ENCODE measurements at places on chromosomes 7 and 10. TPM values are rescaled to one million over a fixed set of nuclear protein-coding genes. Genes with fewer than 3 reads are reported as not detected.
A peak's percentile ranks its signal among the peaks of the same experiment; 100 is the strongest.

GRCh38 chr7:2003931-2004812 is 228.6 kb downstream of the MAD1L1 start:
- DNase-seq, result no peak

- no peak for DNase-seq
Measured at GRCh38 chr10:12489806-12490205, 140.5 kb downstream of the CAMK1D start.

- DNase-seq, result no peak
Measured at GRCh38 chr7:28155019-28155660, 25.5 kb downstream of the JAZF1 start.

GRCh38 chr7:28615091-28615490 is 202.8 kb downstream of the CREB5 start:
- DNase-seq, result no peak

- no peak for DNase-seq
Measured at GRCh38 chr7:73850781-73851207, 8.5 kb upstream of the METTL27 start.

DNA sequence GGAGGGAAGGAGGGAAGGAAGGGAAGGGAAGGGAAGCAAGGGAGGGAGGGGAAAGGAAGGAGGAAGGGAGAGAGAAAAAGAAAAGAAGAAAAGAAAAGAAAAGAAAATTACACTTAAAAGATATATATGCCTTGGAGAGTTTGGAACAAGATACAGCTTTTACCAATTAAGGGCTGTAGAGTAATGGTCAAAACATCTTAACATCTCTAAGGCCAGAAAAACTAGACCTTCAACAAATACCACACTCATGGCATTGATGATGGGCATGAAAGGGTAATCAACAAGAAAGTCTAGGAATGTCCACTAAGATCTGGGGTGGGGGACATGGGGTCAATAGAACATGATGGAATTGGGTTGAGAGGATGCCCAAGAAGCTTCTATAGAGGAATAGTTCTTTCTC is 74.5 kb downstream of the CREB3L2 start:
- DNase-seq, result no peak

Gene CRHR2
- 0.81 TPM for total RNA-seq

Gene ANKRD61
- not detected for total RNA-seq

DNA sequence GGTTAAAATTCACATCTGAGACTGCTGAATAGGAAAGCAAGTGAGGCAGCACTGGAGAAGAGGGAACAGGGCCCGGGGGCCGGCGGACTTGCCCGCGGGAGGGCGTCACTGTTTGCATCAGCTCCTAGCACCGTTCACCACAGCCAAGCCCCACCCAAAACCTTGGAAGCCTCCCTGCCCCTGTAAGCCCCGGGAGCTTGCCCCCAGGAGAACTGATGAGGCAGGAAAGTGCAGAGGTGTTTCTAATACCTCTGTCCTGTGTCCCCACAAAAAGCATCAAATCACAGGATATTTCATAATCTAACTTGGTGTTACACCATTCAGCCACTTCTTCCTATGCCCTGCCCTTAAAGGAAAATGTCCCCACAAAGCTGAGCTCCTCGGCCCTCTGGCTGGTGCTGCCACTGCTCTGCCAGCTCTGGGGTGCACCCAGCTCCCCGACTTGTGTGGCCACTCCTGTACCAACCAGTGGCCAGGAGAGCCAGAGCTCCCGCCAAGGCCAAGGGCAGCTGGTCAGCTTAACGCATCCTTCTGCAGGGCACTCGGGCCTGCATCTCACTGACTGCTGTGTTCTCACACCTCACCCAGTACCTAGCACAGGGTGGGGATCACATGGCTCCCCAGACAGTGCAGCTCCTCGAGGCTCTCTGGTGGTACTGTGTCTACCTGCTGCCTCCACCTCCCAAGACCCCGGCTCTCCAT is 47.3 kb upstream of the CNPY1 start:
- no peak for DNase-seq

GRCh38 chr10:47450442-47450841 is 33.5 kb downstream of the ANXA8 start:
- no peak for DNase-seq

- peak; percentile 80 for DNase-seq
Measured at GRCh38 chr7:54839575-54840213, 80.7 kb upstream of the SEC61G start.

DNA sequence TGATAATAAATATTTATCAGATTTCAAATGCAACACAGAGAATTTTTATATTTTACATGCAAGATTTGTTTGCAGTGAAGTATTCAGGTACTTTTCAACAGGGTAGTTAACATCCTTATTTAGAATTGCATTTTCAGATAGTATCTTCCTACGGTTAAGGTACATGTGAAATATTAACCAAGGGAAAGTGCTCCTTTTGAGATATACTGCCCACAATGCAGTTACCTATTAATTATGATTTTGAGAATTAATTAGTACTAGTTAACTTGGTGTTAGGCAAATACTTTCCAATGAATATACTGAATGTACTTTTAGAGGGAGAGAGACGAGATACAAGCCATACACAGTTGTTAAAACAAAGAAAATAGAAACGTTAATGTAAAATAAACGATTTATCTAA is 206.2 kb upstream of the YAE1 start:
- DNase-seq, result no peak

Gene PKD2L1
- not detected for total RNA-seq

Gene SPDYE1
- total RNA-seq, result not detected

Gene NUDT13
- total RNA-seq, result 3.6 TPM

Gene CFAP70
- 1.9 TPM for total RNA-seq

Gene THSD7A
- 3.4 TPM for total RNA-seq

Gene OR13A1
- not detected for total RNA-seq

DNA sequence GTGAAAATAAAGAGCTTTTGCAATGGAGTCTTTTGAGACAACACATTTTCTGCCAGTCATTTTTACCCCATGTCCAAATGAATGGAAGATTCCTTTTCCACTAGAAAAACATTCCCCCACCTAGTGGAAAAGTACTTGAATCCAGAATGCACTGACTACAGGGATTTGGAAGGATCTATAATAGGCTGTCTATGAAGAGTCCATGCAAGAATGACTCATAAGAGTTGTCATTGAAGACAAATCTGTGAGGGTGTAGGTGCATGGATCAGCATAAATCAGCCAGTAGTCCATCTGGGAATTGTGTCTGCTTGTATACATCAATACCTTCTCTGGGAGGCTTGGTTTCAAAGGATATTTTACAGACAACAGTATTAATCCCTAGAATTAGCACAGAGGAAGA is 32.5 kb upstream of the TRUB1 start:
- no peak for DNase-seq

Gene TFR2
- total RNA-seq, result not detected

DNA sequence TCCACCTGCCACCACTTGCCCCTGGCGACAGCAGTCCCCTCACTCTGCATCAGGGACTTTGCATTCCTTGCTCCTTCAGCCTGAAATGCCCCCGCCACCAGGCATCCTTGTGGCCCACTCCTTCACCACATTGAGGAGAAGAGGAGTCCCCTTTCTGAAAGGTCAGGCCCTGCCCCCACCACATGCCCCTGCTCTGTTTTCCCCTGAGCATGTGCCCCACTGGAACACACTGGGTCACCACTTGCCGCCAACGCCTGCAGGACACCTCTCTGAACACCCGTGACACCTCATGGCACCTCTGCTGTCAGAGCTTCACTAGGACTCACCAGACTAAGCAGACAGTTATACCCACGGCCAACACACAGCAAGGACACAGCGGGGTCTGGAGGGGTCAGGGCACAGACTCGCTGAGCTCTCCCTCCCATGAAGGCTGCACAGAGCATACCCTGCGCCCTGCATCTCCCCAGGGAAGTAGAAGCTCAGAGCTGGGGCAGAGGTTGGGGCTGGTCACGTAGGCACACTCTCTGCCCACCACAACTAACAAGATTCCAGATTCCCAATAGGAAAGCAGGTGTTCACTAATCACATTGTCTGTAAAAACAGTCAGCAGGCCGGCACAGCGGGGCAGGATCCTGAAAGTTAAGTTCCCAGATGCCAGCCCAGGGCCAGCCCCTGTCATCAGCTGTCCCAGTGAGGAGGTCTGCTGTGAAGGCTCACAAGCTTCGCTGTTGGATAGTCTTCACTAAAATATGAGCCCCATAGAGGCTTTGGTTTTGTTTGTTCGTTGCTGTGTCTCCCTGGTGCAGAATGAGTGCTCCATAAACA is 5.8 kb upstream of the AOC1 start:
- no peak for DNase-seq

GRCh38 chr7:70263471-70264255 is 665.4 kb downstream of the AUTS2 start:
- DNase-seq, result no peak

Gene MKI67
- total RNA-seq, result 0.28 TPM

DNA sequence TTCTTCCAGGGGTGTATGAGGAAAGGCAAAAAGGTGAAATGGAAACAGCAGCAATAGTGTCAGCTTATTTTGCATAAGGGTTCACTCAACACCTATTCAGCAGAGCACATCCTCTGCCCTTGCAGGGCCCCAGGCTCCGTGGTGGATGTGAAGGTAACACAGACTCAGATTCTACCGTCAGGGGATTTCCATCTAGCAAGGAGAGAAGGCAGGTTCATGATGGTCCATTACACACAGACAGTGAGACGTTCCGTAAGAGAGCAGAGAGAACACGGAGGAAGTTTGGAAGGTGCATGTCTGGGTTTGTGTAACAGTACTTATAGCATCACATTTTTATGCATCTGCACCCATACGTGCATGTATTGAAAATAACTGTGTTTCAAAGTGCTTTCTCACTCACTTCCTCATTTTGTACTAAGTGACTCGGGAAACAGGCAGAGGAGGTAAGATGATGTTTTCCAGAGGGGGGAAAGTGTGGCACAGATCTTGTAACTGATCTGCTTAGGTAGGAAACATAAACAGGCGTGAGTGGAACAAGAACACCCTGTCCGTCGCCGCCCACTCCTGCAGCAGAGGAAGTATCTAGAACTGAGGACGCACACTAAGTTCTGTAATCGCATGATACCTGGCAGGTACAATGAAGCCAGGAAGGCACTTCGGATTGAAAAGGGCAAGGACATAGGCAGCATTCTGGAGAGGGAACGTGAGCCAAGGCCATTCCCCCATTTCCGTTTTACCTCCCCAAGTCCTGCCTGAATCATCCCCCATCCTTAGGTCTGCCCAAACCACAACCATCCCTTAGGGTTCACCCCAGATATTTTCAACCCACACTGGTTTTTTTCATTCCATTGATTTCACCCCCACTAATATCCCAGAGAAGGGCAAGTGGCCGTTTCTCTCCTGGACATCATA is 1.0 kb upstream of the ENO4 start:
- no peak for DNase-seq

GRCh38 chr7:5694912-5695726 is 86.3 kb downstream of the RNF216 start:
- peak; percentile 50 for DNase-seq

Gene PPP1R3C
- total RNA-seq, result 192 TPM

DNA sequence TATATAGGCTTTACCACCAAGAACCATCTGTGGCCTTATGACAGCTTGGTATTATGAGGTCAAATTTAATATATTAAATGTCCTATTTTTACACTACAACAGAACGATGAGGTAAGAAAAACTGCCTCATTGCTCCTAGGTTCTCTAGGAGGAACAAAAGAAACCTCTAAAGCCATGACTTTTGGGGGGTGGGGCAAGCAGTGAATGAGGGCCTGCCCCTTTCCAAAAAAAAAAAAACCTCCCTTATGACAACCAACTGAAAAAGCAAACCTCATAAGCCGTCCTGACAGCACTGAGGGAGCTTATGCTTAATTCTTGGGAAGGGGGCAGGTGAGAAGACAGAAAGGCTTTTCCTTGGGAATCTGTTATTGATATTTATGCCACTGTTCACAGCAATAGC is 116.6 kb downstream of the KMT2E start:
- DNase-seq, result no peak

Gene C10orf90
- total RNA-seq, result not detected

GRCh38 chr7:132090444-132090843 is 485.8 kb downstream of the PLXNA4 start:
- DNase-seq, result no peak

Gene GARIN1A
- 4.8 TPM for total RNA-seq

DNA sequence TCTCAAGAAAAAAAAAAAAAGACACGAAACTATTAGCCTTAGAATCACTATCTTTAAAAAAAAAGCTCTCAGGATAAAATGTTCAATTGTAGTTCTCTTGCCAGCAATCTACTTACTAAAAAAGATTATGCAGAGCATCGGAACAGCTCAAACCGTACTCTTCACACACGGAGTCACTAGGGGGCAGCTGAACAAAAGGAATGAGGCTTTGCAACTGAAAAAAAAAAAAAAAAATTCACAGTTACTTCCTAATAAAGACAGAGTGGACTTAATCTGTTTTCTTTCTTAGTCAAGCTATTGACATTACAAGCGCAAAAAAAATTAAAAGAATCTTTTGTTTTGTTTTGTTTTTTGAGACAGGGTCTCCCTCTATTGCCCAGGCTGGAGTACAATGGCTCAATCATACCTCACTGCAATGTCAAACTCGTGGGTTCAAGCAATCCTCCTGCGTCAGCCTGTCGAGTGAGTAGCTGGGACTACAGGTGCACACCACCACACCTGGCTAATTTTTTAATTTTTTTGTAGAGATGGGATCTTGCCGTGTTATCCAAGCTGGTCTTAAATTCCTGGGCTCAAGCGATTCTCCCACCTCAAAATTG is 11.5 kb downstream of the PMS2 start:
- no peak for DNase-seq

GRCh38 chr7:101575168-101575567 is 53.9 kb downstream of the MYL10 start:
- no peak for DNase-seq

- DNase-seq, result no peak
Measured at GRCh38 chr7:26860361-26860760, 4.0 kb downstream of the SKAP2 start.

DNA sequence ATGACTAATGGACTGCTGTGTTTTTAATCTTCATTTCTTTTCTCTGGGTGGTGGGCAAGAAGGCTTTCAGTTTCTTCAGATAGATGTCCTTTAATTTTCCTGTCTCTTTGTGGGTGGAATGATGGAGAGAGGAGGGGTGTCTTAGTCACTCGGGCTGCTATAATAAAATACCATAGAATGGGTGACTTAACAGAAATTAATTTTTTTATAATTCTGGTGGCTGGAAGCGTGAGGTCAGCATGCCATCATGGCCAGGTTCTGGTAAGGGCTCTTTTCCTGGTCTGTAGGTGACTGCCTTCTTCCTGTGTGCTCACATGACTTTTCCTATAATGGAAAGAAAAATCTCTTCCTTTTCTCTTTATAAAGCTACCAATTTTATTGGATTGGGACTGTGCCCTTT is 6.3 kb downstream of the RSBN1L start:
- no peak for DNase-seq
